AG20443 (cell line): ENCODE measurements at places on chromosomes 7 and 10.

- no peak for DNase-seq
These were observed 5.0 kb downstream of the COL26A1 start for GRCh38 chr7:101367676-101368075.

DNA sequence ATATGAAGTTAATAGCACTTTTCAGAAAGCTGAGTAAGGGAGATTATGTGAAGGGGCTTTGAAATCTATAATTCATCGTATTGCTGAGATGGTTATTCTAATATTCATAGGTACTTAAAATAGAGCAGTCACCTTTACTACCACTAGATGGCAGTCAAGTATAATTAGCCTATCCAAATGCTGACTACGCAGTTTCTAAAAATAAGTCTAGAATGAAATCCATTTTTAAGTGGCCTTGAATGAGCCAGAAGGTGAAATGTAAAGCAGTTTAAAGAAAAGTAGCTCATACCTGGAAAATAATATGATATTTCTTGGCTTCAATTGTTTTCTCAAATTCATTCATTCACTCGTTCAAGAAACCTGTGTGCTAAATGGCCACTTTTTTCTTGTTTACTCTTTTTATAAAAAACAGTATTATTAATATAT lies 1277.1 kb downstream of the GATA3 start:
- peak; percentile 52 for DNase-seq

DNA sequence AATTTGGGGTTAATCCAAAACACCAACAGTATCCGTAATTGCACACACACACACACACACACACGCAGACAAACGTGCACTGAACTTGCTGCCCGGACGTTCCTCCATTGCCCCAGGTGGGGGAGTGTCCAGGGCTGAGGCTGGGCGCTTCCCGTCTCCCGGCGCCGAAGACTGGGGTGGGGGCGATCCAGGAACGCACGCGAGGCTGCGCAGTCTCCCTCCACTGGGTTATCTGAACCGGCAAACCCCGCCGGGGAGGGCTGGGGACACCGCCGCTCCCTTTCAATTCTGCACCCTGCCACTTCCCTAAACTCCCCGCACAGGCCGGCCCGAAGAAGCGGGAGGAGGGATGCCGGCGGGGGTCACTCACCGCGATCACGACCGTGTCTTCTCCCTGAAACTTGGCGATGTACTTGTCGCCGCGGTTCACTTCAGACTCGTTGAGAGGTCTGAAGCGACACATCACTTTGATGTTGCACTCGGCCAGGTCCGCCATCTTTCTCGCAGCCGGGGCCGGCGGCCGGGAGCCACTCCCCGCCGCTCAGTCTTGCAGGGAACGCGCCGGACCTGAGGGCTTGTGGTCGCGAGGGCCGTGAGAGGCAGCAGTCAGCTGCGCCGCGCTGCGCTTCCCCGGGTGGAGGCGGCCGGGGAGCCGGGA lies 618 bp downstream of the KIF5B start:
- DNase-seq, result peak; percentile 64

GRCh38 chr7:22292531-22292930 lies 64.4 kb downstream of the RAPGEF5 start:
- no peak for DNase-seq

DNA sequence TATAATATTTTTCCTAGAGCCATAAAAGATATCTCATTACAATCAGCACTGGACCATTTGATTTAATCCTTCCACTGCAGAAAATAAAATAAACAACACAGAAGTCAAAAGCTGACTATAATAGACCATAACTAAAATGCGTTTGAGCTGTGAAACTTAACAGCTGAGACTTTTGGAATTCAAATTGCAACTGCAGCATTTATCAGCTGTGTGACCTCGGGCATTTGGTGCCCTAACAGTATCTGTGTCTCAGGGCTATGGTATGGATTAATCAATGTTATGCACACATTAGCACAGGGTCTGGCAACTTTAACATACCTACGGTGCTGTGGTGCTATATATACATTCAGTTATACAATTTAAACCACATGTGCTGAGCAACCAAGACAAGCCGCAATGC lies 160.1 kb downstream of the COL28A1 start:
- no peak for DNase-seq

- DNase-seq, result no peak
These were observed 29.6 kb upstream of the SOSTDC1 start for GRCh38 chr7:16494955-16495719.

DNA sequence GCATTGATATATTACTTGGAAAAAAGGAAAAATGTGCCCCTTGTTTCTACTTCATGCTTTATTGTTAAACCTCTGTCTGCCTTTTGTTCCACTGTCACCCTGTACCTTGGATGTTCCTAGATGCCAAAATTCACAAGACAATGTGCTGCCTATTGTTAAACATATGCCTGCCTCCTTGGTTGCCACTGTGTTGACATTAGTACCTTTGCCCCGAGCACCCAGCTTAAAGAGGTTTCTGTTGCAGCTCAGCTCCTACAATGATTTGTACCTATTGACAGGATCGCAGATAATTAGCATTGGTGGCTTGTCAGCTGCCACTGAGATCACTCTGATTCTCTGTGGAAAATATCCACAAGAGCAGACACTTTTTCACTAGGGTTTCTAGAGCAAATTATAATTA lies 188.0 kb downstream of the KCND2 start:
- DNase-seq, result no peak

DNA sequence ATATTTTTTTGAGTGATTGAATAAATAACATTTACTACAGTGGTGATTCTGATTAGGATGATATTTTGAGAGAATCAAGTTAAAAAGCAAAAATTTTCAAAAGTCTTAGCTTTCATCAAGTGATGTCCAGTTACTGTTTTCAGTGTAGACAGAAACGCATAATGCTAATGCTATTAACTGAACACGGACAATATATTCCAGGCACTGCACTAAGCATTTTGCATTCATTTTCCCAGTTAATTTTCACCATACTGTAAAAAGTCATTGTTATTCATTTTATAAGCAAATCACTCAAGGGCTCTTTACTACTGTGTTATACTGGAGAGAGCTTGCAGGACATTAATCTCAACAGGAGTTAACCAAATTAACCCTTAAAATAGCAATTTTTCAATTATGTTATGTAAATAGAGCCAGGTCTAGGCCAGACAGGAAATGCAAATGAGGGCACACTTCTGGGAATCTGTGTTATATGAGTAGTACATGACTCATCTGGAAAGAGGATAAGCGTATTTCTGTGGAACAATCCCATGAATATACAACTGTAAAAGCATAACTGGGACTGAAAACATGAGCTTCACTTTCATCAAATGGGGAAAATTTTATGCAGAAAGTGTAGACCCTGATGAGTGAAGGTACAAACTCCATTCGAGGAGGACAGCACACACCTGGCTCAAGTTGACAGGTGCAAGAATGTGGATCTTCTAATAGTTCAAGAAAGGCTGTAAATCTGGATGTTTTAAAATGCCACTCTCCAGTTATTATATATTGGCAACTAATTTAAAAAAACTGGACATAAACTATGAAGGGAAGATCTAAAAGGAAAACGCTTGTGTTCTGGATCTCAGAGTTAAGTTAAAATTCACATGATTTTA lies 75.4 kb downstream of the ANK3 start:
- DNase-seq, result peak; percentile 57

GRCh38 chr7:84533182-84533581 lies 338.6 kb upstream of the SEMA3A start:
- DNase-seq, result no peak

- DNase-seq, result peak; percentile 39
These were observed 80.7 kb downstream of the GCC1 start for GRCh38 chr7:127504715-127505114.

DNA sequence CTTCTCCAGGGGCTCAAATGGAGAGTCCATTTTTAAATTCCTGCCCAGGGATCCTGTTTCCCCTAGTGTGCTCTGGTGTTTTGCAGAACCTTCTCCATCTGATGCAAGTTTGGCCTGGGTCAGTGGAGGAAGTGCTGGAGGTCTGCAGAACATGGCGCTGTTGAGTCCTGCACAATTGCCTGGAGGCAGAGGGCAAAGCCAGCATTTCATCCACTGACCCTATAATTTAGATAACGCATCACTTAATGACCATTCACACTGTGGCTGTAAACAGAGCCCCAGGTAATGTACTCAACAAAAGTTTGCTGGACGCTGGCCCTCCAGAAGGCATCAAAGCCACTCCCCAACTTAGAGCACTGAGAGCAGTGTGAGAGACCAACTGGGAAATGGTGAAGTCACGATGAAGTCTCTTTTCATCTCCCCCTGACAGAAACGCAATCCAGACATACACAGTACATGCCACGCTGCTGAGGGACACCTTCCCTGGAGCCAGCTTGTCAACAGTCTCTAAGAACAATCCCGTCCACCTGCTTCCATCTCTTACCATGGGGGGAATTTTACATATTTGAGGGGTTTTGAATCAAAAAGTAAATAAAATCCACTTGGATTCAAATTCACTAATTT lies 13.4 kb downstream of the C10orf71 start:
- DNase-seq, result no peak

- peak; percentile 70 for DNase-seq
These were observed 12.3 kb downstream of the DDC start for GRCh38 chr7:50552921-50553320.
